ENCODE measurements at places on chromosomes 11 and 22.

GRCh38 chr11:109018639-109019038 is 353.8 kb downstream of the DDX10 start:
- DNase-seq = no peak

GRCh38 chr11:56522008-56522407 is 21.0 kb downstream of the OR5M11 start:
- no peak for DNase-seq

DNA sequence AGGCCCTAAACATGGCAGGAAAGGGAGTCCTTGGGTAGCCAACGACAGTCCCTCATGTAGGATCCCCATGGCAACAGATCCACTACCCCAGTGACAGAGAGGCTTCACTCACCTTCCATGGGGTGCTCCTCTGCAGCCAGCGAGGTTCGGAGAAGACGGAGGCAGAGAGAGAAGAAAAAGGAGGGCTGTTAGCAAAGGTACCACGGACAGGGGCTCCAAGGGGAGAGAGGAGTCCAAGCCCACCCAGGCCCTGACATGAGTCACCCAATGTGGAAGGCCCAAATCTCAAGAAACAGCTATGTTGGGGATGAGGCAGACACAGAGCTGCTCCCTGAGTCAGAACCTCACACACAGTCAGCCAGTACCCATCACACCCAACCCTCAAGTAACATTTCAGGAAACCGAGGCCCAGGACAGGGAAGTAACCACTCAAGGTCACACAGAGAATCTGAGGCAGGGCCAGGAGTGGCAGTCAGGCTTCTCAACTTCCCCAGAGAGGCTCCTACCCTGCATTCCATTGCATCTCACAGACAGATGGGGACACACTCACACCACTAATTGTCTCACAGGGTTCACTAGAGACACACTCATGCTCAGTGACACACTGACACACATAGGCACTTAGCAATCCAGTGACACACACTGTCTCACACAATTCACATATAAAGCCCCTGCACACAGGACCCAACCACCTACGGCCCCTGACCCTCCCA is 25.2 kb downstream of the NRXN2 start:
- DNase-seq = no peak

DNA sequence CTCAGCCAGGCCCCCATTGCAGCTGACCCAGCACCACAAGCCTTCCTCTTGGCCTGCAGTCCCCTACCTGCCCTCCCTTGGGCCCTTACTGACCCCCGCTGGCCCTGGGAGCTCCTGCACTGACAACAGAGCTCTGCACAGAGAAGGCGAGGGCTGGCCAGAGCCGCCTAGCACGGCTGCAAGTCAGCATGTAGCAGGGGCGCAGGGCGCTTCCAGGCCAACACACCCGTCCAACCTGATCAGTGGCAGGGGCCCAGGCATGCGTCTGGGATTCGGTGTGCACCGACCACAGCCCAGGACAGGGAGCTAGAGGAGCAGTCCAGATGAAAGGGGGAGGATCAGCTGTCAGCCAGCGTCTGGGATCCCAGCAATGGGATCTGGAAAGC is 7.6 kb downstream of the WNT7B start:
- DNase-seq = no peak

DNA sequence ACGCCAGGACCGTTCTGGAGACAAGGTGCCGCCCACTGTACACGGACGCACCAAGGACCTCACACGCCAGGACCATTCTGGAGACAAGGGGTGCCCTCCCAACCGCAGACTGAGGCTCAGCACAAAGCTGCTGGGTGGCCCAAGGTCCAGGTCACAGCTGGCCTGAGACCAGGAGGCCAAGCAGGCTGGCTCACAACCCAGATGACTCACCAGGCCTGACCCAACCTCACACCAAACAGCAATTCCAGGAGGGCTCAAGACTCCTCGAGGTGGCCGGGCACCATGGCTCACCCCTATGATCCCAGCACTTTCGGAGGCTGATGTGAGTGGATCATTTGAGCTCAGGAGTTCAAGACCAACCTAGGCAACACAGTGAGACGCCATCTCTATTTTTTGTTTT is 14.8 kb downstream of the BRD1 start:
- no peak for DNase-seq

- no peak for DNase-seq
Observed at GRCh38 chr11:68200639-68201038, 12.5 kb downstream of the KMT5B start.

GRCh38 chr11:1763796-1764661 is at the start of gene CTSD:
Gene CTSD, minus strand, starts transcription at chr11:1763927. Its CDS starts 68 bp downstream, at chr11:1763859.
- peak; percentile 86 for DNase-seq

GRCh38 chr11:62127426-62127825 is 3.6 kb downstream of the INCENP start:
- no peak for DNase-seq

- DNase-seq = no peak
Observed at GRCh38 chr22:47280301-47280700, 517.9 kb downstream of the TBC1D22A start.
